Stimulated activated CD4-positive, alpha-beta T cell treated with anti-CD3 and anti-CD28 coated beads, Interleukin-4, amount 100 ng/mL, for 1 hour (primary cell): ENCODE measurements at places on chromosomes 12 and 14.

DNA sequence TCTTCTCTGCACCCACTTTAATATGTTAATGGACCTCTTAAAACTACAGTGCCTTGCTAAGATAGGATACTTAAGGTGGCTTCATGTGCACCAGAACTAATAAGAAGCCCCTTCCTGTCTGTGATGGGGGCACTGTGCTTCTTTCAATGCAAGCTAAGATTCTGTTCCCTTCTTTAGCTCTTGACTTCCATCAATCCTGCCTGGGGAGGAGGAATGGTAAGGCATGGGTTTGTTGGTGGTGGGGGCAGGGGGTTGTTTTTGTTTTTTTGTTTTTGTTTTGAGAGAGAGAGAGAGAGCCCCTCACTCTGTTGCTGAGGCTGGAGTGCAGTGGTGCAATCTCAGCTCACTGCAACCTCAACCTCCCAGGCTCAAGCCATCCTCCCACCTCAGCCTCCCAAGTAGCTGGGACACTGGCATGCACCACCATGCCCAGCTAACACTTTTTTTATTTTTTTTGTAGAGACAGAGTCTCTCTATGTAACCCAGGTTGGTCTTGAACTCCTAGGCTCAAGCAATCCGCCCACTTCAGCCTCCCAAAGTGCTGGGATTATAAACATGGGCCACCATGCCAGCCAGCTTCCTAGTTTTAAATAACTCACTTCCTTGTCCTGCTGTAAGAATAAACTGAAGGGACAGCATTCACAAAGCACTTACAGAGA lies 4.5 kb upstream of the KRT3 start:
- DNase-seq, result no peak

DNA sequence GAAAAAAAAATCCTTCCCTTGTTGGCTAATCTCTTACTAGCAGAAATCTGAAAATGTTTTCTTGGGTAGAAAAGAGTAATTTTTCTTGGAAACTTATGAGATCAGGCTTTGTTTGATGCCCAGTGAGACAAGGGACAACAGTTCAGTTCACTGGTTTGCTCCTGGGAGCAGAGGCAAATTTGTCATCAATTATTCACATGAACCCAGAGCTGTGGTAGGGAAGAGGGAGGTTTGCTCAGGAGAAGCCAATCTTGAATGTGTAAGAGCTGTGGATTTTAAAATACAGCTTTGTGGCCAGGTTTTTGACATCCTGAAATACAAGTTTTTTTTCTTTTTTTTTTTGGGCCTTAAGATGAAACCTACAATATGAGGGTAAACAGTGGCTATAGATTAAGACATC lies 426.6 kb downstream of the ATP23 start:
- DNase-seq, result no peak

GRCh38 chr14:66444271-66444927 lies 41.8 kb upstream of the CCDC196 start:
- no peak for DNase-seq

DNA sequence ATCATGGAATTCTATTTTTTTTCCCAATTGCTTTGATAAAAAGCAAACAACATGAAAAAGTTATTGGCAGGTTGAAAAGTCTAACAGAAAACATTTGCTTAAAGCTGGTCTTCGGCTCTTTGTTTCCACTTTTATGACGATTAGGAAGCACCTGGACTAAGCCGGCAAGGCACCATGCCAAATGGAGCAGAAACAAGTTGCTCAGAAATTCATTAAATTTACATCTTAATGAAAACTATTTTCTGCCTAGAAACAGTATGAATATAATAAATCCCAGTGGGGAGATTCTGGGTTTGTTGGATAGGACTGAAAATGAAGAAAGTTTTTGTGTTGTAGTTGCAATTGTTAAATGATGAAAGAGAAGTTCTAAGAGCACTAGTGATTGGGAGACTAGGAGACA lies 51.4 kb upstream of the OR9K2 start:
- no peak for DNase-seq

DNA sequence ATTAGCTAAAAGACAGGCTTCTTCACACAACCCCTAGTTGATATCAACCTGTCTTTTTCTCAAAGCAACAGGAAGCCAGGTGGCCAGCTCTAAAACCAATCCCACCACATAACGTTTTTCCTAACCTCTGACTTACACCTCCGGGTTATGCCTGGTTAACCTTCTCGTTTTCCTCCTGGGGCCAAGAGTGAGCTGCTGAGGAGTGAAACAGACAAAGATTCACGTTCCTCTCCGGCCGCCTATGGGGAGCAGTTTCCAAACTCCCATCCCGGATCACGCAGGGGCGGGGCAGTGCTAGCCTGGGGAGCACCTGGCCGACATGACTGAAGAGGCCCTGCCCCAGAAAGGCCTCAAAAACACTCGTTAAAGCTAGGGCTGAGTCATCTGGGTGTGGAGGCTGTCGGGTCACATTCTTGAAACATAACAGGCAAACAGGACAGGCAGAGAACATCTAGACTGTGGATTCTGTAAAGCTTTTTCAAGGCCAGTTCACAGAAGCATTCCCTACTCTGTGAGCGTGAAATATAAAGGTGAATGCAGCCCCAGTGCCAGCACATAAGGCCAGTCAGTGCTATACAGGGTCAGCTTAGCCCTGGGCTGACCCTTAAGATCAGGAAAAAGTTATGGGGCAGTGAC lies 25.9 kb upstream of the LGALS3 start:
- peak; percentile 30 for DNase-seq

- DNase-seq, result no peak
Observed at GRCh38 chr12:47736877-47737676, 11.8 kb upstream of the ENDOU start.

DNA sequence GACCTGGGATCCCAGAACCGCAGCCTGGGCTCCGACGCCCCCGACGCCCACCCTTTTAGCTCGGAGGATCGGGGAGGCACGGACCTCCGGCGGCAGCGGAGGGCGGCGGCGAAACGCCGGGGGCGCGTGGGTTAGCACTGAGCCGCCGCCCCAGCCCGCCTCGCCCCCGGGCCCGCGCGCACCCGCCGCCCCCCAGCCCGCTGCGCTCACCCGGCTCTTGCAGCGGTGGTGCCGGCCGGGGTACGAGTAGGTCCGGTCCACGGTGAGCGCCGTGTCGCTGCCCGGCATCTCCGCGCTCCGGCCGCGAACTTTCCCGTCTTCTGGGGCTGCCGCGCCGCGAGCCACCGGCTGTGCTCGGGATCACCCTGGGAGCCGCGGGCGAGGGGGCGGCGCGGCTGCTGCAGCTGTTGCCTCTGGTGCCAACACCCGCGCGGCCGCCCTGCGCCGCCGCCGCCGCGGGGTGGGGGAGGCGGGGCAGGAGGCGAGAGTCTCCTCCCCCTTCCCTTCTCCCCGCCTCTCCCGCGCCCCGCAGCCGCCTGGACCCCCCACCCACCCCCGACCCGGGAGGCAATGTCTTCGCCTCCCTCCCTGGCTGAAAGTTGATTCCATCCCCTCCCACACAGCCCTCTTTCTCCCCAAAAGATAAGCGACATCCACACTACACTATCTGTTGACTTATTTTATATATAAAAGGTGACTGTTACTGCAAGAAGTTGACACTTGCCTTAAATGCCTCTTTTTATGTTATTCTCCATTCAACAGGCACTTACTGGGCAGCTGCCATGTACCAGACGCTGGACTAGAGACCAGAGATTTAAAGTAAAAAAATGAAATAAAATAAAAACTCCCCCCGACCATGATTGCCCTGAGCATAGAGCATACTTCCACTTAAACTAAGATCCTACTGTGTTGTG lies at the start of gene TMCC3:
Gene TMCC3, minus strand, starts transcription at position 415 of the 914 bp plus-strand sequence. Its CDS starts 127 bp downstream, at position 288.
- DNase-seq, result peak; percentile 29

DNA sequence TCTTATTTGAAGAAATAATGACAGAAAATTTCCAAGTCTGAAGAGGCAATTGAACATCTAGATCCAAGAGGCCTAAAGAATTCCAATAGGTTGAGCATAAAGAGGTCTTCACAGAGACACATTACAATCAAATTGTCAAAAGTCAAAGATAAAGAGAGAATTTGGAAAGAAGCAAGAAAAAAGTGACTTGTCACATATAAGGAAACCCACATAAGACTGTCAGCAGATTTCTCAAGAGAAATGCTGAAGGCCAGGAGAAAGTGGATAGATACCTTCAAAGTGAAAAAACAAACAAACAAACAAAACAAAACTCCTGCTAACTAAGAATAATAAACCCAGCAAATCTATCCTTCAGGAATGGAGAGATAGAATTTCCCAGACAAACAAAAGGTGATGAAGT lies 118.1 kb upstream of the LGR5 start:
- no peak for DNase-seq

DNA sequence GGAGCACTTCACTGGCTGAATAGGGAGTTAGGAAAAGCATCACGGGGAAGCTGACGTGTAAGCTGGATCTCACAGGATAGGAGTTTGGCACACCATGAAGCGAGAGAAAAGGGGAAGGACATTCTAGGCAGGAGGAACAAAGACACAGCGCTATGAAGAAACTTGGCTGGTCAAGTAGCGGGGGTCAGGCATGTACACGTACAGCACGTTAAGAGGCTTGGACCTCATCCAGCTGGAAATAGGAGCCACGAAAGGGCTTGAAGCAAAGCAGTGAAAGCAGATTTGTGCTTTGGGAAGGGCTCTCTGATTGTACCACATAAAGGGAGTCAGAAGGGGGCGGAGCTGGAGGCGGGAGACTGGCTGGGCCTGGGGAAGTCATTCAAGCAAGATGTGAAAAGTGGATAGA lies 19.6 kb upstream of the GALNT8 start:
- DNase-seq, result no peak

DNA sequence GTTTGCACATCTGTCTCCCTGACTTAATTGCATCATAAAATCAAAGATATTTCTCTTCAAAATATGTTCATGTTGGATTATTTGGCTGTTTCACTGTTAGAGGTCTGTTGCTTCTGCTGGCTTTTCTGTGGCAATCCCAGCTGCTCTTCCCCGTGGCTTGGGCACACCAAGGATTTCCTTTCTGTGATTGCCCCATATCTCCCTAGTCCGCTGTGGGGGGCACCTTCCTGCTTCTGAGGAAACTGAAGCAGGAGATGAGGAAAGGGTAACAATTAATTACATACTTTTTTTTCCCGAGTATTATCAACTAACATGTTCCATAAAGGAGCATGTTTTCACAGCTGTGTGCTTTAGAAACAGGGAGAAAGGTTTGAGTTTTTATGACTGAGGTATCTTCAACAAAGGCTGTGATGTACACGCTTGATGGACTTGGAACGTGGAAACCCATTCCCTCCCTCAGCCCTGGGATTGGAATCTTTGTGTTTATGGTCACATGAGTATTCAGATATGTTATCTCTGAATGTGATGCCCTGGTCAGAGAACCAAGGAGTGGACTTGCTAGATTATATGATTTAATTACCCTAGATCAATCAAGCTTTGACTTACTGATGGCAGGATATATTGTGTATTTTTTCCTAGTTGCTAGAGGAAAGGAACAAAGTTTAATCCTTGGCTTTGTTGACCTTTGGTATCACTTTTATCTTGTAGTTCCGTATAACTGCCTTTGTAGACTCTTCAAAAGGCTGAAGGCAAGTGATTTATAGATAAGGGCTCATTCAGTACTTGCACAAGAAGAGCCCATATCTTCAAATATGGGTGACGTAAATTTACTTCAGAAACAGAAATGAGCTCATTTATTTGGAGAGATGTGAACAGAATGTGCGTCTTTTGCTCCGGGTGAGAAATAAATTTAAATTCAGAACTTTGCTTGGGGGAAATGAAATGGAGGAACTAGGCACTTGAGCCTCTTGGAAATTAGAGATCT lies 46.7 kb downstream of the BORCS5 start:
- no peak for DNase-seq

DNA sequence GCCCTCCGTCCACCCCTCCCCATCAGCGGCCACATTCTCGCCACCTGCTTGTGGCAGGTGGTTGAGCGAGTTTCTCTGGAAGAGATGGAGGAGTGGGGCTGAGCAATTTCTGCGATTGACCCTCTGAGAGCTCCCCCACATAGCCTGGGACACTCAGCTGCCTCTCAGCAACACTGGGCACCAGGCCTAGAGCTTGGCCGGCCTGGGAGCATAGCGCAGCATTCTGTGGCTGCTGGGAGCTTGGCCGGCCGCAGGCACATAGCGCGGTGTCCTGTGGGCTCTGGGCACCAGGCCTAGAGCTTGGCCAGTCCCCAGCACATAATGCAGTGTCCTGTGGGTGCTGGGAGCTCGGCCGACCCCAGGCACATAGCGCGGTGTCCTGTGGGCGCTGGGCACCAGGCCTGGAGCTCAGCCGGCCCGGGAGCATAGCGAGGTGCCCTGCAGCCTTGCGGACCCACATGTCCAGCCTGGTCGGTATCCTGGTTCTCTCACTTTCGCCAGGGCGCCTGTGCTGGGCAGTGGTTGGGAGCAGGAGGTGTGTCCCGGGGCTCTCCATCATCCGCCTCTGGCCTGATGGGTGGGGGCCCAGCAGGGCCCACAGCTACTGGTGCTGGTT lies 43.8 kb downstream of the LRCOL1 start:
- no peak for DNase-seq

DNA sequence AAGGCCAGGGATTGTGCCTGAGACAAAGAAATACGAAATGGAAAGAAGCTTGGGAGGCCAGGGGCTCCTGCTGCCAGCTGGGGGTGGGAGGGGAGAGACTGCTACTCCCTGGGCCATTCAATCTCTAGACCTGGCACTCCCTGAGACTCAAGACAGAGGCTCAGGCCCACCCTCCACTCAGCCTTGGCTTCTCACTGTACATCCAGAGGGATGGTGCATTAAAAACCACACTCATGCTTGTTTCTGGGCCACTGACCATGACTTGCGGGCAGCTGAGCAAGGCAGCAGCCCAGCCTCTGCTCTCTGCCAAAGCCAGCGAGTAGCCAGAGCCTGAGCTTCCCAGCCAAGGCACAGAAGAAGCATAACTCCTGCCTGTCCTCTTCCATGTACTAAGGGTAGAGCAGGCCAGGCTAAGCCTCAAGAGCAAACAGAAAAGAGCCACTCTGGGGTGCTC lies 41.5 kb downstream of the PITPNM2 start:
- DNase-seq, result no peak

GRCh38 chr14:89442280-89442679 lies 25.2 kb upstream of the FOXN3 start:
- DNase-seq, result no peak

- no peak for DNase-seq
Observed at GRCh38 chr12:67469666-67470065, 178.9 kb upstream of the DYRK2 start.

GRCh38 chr14:38000340-38000739 lies 207.4 kb upstream of the SSTR1 start:
- no peak for DNase-seq

GRCh38 chr12:108619369-108620160 lies 14.1 kb downstream of the SELPLG start:
- no peak for DNase-seq

DNA sequence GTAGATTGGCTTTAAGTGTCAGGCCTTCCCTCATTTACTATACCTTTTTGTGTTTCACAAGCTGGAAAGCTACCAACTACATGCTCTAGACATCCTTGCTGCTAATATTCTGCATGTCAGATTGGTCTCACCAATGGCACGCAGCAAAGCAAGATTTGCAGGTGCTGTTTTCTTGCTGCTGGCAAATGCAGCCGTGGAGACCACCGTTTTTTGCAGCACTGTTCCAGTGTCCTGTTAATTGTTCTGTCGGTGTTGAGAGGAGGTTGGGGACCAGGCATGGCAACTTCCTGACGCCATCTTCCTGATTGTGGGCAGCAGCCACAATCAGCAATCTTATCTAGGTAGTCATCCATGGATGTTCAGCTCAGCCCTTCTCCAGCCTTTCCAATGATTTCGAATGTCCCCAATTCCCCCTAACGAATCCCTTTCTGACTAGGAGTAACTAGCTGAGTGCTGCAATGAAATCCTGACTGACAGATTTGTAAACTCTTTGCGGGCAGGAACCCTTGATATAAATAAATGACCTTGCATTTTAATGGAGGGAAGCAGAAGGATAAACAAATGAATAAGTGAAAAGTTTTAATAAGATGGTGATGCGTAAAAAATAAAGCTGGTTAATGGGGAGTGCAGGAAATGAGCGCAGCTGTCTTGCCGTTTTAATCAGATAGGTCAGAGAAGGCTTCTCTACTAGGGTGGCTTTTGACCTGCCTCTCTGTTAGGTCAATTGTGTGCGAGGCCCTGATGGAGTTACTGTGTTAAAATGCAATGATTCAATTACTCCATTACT lies 574 bp upstream of the CRADD start:
- no peak for DNase-seq
